ENCODE measurements at places on chromosomes 7 and 10.

DNA sequence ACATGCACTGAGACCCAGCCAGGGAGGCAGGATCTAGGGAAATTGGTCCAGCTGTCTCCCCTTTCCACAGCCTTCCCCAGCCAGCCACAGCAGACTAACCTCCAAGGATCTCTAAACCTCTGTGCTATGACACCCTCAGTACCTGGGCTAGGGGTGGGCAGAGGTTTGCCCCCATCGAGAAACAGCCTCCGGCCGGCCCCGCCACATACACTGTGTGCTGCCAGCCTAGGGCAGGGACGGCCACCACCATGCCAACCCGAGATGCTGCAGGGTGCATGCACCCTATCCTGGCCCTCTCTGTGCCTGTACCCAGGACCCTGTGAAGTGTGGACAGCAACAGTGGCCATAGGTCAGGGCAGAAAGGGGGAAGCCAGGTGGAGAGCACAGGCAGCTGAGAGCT is 58.1 kb downstream of the PARP12 start:
- no peak for DNase-seq

GRCh38 chr7:96380111-96380512 is 58.2 kb upstream of the SLC25A13 start:
- no peak for DNase-seq

- no peak for DNase-seq
Observed at GRCh38 chr7:36653008-36653662, 71.2 kb downstream of the AOAH start.

- DNase-seq: no peak
Observed at GRCh38 chr7:16266877-16267276, 154.5 kb downstream of the CRPPA start.

DNA sequence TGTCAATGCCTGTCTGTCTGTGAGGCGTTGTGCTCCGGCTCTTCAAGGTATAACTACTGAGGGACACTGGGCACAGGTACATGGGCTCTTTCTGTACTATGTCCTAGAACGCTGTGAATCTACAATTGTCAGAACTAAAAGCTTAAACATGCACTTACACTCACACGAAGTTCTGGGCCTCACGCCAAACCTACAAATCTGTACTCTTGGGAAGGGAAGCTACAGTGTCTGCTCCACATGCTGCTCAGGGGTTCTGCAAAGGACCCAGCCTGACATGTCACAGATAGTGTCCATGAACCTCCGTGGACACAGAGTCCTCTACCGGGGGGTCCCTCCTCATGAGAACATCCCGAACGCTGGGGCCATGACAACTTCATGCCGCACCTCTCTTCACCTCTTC is 268.7 kb downstream of the WDR37 start:
- DNase-seq: no peak

GRCh38 chr10:78383378-78384048 is 349.9 kb downstream of the RPS24 start:
- DNase-seq: no peak

DNA sequence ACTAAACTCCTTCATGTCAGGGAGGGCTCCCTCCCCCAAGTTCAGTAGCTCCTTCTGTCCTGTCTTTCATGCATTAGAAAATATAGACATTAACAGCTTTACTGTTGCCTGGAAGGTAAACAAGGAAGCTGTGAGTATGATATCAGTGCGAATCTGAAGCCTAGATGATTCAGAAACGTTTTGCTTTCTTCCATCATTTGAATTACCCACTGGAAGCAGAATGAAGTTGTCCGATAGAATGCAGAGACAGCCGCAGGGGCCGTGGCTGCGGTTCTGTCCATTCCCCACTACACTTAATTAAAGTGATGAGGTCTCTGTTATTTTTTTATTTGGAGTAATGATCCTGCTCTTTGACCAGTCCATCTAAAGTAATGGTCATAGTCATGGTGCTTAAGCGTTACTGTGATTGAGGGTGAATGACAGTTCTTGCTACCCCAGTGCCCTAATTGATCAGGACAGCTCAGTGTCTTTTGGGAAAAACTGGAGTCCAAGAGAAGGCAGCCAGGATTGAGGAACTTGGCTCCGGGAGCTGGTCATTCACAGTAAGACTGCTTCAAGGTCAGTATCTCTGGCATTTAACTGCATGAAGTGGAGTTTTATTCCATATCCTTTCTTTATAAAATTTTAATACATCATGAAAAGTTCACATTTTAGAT is 69.9 kb downstream of the PTPRE start:
- no peak for DNase-seq

DNA sequence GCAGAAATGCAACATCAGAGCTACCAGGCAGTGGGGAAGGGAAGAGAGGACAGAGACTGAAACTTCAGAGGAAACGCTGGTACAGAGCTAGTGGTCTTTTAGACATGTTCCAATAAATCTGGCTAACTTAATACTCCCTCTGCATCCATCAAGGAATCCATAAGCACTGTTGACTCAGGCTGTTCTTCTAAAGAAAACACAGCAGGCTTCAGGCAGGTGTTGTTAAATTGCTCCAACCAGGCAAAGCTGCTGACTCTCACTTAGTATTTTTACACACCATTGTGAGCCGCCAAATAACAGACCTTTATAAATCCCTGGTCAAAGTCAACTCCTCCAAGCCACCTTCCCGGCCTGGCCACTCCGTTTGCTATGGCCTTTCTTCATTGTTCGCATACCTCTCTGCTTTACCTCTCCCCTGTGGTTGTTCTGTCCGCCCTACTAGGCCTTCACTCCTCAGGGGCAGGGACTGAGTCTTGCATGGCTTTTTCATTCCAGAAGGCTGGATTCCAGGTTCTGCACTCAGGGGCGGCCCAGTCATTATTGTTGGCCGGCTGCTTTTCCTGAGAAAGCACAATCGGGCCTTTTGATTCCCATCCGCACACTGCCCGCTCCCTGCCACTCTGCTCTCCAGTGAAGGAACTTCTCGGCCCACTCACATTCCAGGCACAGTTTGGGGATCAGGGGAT is 18.4 kb downstream of the CREB3L2 start:
- DNase-seq: no peak

GRCh38 chr10:103193820-103194529 is 903 bp upstream of the NT5C2 start:
- no peak for DNase-seq

DNA sequence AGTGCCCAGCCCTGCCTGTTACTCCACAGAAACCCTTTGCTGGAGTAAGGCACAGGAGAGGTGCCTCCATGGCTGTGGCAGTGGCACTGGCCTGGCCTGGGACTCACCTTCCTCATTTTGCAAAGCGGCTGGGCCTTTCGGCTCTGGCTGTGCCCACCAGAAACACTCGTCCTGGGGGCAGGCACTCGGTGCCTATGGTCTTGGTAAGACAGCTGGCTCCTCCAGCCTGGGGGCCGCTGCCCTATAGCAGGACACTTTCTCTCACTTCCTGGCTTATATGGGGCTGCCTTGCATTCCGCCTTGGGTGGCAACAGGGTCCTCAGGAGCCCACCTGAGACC is 13.2 kb downstream of the ZMIZ1 start:
- DNase-seq: no peak

DNA sequence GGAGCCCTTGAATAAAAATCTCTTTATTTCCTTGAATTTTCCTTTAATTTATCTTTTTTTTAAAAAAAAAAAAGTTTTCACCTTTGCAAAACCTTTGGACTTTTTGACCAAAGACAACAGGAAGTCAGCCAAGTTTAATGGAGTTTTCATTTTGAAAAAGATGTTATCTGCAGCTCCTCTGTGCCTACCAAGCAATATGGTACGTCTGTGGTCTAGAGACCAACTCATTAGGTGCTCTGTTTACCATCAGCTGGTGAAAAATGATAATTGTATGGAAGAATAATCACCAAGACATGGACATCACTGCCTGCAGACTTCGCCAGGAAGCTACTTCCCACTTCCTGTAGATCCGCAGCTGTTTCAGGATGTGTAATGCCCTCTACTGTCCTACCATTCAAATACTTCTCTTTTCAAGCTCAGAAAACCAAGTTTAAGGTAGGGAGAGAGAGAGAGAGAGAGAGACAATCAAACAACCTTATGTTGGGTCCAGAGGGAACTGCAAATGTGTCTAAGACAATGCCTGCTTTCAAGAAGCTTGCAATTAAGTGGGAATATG is 18.7 kb downstream of the PLXNA4 start:
- no peak for DNase-seq

DNA sequence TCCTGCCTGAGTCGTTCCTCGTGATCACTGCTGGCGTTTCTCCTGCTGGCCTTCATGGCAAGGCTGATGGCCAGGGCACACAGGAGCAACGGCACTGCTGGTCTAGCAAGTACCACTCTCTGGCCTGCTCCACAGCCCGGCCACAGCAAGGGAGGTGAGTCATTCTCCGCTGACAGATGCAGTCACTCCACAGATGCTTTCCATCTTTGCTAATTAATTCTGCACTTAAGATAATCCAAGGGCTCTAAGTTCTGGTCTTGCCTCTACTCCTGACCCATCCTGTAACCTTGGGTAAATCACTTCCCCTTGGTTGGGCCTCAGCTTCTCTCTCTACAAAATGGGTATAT is 244.4 kb downstream of the RPS24 start:
- no peak for DNase-seq

DNA sequence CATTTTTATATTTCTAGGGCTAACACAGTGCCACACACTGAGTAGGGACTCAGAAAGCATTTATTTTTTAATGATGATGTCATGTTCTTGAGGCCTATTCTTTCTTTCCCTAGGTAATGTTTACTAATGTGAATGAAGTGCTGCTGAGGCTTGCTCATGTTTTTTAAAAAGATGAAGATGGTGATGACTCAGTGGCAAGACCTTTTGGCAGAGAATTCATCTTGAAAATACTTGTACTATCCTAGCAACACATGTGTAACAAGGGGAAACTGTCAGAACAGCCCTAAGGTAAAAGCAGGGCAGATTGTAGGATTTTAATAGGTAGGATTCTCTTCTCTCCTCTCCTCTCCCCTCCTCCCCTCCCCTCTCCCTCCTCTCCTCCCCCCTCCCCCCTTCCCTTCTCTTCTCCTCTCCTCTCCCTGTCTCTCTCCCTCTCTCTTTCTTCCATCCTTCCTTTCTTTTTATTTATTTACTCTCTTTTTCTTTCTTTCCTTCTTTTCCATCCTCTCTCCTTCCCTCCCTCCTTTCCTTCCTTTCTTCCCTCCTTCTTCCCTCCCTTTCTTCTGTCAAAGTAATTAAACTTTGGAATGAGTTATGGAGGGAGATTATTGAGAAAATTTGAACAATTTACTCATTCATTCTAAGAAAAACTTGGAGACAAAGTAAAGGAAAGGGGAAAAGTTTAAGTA is 75.3 kb downstream of the ZNF92 start:
- DNase-seq: no peak

DNA sequence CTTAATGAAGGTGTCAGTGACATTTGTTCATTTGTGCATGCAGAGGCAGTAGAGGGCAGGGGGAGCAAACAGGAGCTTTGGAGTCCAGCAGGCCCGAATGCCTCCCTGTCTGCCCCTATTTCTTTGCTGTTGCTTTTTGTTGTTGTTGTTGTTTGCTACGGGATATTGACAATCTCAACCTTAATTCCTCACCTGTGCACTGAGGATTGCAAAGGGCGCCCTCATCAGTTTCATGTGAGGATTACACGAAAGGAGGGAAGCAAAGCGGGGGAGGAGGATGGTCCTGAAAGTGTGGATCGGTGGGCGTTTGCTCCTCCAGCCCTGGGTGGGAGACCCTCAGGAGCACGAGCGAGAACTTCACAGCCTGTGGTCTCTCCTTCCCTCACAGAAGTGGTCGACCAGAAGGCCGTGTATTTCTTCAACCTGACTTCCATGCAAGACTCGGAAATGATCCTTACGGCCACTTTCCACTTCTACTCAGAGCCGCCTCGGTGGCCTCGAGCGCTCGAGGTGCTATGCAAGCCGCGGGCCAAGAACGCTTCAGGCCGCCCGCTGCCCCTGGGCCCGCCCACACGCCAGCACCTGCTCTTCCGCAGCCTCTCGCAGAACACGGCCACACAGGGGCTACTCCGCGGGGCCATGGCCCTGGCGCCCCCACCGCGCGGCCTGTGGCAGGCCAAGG is 9.6 kb downstream of the GDF10 start:
- DNase-seq: no peak

GRCh38 chr10:103881416-103882284 is 26.3 kb upstream of the SH3PXD2A start:
- DNase-seq: no peak

DNA sequence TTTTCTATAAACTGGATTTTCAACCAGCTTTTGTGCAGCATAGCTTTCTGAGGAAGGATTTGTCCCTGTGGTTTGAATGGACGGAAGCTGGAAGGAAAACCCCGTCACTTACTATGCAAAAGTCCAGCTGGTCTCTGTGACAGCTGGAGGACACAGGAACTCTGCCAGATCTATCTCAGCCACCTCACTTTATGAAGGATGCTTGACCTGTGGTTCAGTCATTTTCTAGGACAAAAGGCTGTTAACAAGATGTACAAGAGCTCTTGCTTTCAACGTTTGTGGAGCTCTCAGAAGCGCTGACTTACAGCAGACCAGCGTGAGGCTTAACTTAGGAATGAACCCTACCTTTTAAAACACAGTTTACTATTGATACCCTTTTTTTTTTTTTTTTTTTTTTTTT is 90.8 kb downstream of the CREM start:
- DNase-seq: no peak

GRCh38 chr7:43372676-43373355 is 210.1 kb upstream of the STK17A start:
- DNase-seq: no peak

DNA sequence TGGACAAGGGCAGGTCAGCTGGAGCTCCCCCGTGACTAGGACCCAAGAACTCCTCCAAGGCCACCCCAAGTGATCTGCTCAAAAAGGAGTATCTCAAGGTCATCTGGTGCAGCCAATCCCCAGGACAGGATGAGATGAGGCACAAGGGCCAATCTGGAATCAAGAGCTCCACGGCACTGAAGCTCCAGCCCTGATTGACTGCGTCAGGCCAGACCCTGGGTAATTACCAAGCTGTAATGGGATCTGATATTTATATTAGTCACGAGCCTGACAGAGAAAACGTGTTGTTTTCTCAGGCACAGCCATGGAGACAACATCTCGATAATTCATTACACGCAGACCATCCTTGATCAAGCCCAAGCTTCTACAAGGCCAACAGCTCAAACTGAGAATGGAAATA is 4.2 kb downstream of the KCNMA1 start:
- no peak for DNase-seq

DNA sequence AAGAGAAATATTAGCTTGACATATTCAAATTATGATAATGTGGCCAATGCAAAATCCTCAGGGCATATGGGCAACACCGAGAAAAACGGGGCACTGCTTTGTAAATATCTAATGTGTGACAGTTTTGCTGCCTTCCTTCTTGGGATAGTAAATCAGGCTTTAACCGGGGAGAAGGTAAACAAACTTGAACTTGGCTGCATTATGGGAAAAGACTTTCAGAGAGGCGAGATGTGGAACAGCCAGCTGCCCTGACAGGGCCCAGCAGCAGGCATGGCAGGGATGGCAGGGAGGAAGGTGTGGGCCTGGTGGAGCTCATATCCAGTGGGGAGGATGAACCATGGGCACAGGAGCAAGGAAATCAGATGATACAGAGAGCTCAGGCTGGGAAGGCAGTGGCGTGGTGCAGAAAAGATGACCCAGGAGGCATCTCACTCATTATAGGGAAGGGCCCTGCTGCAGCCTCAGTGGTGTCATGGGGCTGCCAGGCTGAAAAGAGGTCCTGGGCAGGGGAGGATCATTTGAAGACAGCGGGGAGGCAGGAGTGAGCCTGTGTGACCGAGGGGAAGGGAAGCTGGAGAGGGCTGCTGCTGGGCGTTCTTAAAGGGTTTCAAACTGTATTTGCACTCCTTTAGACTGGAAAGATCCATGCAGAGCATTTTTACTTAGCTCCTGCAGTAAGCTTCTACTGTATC is 26.7 kb downstream of the CXCL12 start:
- DNase-seq: no peak

Measured in T-helper 1 cell (primary cell).